ENCODE measurements at places on chromosomes 2 and 18.

DNA sequence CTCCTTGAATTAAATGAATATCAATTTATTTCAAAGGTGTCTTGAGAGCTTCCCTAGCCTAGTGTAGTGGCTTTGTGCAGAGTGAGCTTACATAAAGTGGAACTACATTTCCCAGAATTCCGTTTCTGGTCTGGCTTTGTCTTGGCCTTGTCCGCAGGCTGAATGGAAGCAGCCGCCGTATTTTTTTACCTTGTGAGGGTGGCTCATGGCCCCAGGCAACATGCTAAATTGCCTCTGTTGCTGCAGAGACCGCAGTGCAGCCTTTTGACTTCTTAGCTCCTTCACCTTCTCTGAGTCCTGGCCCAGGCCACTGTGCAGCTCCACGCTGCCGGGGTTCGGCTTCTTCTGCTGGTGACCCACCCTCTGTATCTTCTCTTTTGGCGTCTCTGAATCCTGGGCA lies 114.8 kb upstream of the SLC38A11 start:
- no peaks in the 10 kb centered on the region for H3K4me1 ChIP-seq
- no peaks in the 10 kb centered on the region for H3K36me3 ChIP-seq
- H3K4me3 ChIP-seq = no peak overlapping the region
- no peak for DNase-seq

- no peak overlapping the region for H3K4me3 ChIP-seq
- H3K36me3 ChIP-seq = no peaks in the 10 kb centered on the region
Observed at GRCh38 chr2:10032746-10033105, 10.6 kb upstream of the KLF11 start.

- H3K4me3 ChIP-seq = no peak overlapping the region
- no peaks in the 10 kb centered on the region for H3K27me3 ChIP-seq
- no peaks in the 10 kb centered on the region for H3K36me3 ChIP-seq
- peaks cover 16% of the 10 kb centered on the region for H3K4me1 ChIP-seq
Observed at GRCh38 chr18:76668546-76668945, 153.8 kb upstream of the ZNF236 start.

- no peak for DNase-seq
- H3K27ac ChIP-seq = no peak overlapping the region
- no peaks in the 10 kb centered on the region for H3K4me1 ChIP-seq
- no peak overlapping the region for H3K4me3 ChIP-seq
- H3K36me3 ChIP-seq = no peaks in the 10 kb centered on the region
Observed at GRCh38 chr2:151161821-151162551, 99.7 kb downstream of the RBM43 start.

GRCh38 chr2:174682578-174683391 lies 81.5 kb downstream of the CHRNA1 start:
- peak; percentile 75 for DNase-seq
- peak overlapping the region; percentile 81 for H3K4me3 ChIP-seq
- H3K27me3 ChIP-seq = no peaks in the 10 kb centered on the region
- H3K36me3 ChIP-seq = no peaks in the 10 kb centered on the region
- H3K27ac ChIP-seq = peak overlapping the region; percentile 82

DNA sequence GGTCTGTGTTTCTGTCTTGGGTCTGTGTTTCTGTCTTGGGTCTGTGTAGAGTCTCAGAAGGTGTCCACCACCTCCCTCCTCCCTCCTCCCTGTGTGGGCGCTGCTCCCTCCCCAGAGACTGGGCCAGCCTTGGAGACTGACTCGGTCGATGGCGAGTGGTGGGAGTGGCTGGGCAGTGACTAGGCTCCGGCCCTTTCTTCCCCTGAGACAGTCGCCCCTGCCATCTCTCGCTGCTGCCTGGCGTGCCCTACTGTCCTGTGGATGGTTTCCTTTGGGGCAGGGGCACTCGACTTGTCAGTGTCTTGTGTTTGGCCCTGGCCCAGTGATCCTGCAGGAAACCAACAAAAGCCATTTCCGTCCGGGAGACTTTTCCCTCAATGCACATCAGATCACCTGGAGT lies 215.8 kb downstream of the NDUFA10 start:
- no peak overlapping the region for H3K4me3 ChIP-seq
- no peaks in the 10 kb centered on the region for H3K36me3 ChIP-seq
- H3K27me3 ChIP-seq = no peaks in the 10 kb centered on the region
- no peak for DNase-seq

DNA sequence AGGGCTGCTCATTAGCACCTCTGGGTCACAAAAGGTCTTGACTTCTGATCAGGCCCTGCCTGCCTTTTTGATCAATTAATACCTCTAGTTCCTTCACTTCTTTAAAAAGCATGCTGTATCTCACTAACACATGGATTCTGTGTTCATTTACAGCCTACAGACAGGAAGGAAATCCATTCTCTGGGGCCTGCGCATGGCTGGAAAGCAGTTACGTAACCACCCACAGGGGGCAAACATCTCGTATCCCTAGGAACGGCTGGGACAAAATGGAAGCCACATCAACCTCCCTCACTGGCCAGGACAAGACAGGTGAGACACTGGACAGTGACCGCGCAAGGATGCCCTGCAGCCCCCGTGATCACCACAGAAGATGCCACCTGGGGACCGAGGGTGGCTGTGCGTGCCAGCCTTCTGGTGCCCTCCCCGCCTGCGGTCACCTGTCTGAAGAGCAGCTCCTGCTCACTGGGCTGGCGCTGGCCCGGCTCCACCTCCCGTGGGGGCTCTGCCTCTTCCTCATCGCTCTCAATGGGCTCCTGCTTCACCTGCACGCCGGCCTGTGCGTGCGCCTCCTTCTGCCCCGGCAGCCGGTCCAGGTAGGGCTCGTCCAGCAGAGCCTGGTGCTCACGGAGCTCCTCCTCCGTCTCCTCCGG lies 266.9 kb downstream of the TWIST2 start:
- H3K27ac ChIP-seq = no peak overlapping the region
- no peak for DNase-seq
- H3K4me1 ChIP-seq = peaks cover 38% of the 10 kb centered on the region
- no peak overlapping the region for H3K4me3 ChIP-seq
- no peaks in the 10 kb centered on the region for H3K36me3 ChIP-seq

GRCh38 chr2:53865962-53866361 lies 6.2 kb upstream of the GPR75 start:
- no peak for DNase-seq
- H3K36me3 ChIP-seq = no peaks in the 10 kb centered on the region
- H3K4me3 ChIP-seq = no peak overlapping the region
- no peaks in the 10 kb centered on the region for H3K4me1 ChIP-seq

DNA sequence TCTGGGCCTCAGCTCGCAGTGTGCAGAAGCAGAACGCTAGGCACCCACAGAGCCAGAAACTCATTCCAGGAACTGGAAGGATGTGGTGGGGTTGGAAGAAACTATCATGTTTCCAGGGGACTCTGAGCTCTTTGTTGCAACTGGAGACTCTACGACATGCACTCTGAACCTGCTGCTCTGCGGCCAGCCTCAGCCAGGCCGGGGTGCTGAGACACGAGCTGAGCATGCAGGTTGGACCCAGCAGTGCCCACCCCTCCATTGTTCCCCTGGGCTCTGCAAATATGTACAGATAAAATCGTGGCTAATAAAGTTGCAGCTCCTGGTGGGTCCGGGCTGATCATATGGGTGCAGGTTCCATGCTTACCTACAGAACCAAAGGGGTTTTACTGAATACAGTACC lies 37.6 kb upstream of the ARL4C start:
- H3K27ac ChIP-seq = no peak overlapping the region
- H3K27me3 ChIP-seq = no peaks in the 10 kb centered on the region
- no peaks in the 10 kb centered on the region for H3K4me1 ChIP-seq

GRCh38 chr2:230244211-230244610 lies 18.7 kb downstream of the SP140 start:
- no peak for DNase-seq
- no peaks in the 10 kb centered on the region for H3K4me1 ChIP-seq
- H3K27ac ChIP-seq = no peak overlapping the region
- no peaks in the 10 kb centered on the region for H3K36me3 ChIP-seq

DNA sequence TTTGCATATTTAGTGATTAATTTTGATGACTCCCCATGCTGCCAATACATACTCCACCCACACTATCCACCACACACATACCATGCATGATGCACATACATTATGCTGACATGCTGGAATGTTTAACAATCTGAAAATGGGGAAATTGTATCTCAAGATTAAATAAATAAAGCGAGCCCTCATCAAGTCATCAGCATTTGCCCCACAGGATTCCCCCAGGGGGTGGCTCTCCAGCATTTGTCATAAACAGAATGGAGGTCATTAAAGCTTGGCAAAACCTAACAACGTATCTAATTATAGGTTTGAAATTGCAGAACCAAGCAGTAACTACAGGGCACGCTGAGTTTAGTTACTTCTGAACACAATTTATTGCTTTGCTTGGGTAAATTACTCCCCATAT lies 141.2 kb upstream of the TACR1 start:
- no peaks in the 10 kb centered on the region for H3K27me3 ChIP-seq
- H3K4me1 ChIP-seq = no peaks in the 10 kb centered on the region
- H3K4me3 ChIP-seq = no peak overlapping the region
- DNase-seq = no peak
- H3K27ac ChIP-seq = no peak overlapping the region
- H3K36me3 ChIP-seq = no peaks in the 10 kb centered on the region

DNA sequence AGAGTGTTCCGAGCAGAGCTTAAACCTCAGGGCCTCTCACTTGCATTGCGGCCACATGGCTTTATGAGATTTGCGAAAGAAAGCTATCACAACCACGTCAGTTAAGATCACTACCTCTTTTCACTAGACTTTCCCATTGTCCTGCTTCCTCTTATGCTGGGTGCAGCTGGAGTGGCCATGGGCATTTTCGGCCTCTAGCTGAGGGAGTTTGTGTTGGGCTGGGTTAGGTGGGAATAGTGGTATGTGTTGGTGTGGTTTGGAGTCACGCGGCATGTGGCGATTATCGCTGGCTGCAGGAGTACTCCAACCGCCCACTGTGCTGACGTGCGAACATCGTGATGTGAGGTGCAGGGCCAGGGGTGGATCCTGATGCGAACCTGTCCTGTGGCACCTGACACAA lies 27.1 kb downstream of the RALB start:
- H3K4me1 ChIP-seq = no peaks in the 10 kb centered on the region
- H3K4me3 ChIP-seq = no peak overlapping the region
- H3K27me3 ChIP-seq = no peaks in the 10 kb centered on the region
- H3K36me3 ChIP-seq = no peaks in the 10 kb centered on the region
- no peak overlapping the region for H3K27ac ChIP-seq

DNA sequence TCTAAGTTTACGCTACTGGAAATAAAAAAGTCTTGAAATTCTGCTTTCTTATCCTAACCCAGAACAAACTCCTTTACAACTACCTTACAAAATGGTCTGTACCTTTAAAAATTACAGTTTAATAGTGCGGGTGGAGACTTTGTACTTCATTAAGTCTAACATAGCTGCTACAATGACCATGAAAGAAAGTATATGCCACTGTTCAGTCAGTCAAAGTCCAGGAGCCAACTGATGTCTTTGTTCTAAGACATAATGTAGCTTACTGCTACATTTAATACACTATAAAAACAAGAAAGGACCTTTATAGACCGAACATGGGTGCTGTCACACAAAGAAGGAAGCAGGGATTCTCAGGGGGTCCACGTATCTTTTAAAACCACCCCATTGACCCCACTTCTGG lies 36.0 kb downstream of the IWS1 start:
- no peaks in the 10 kb centered on the region for H3K27me3 ChIP-seq
- no peak overlapping the region for H3K27ac ChIP-seq
- no peak for DNase-seq
- no peaks in the 10 kb centered on the region for H3K4me1 ChIP-seq

DNA sequence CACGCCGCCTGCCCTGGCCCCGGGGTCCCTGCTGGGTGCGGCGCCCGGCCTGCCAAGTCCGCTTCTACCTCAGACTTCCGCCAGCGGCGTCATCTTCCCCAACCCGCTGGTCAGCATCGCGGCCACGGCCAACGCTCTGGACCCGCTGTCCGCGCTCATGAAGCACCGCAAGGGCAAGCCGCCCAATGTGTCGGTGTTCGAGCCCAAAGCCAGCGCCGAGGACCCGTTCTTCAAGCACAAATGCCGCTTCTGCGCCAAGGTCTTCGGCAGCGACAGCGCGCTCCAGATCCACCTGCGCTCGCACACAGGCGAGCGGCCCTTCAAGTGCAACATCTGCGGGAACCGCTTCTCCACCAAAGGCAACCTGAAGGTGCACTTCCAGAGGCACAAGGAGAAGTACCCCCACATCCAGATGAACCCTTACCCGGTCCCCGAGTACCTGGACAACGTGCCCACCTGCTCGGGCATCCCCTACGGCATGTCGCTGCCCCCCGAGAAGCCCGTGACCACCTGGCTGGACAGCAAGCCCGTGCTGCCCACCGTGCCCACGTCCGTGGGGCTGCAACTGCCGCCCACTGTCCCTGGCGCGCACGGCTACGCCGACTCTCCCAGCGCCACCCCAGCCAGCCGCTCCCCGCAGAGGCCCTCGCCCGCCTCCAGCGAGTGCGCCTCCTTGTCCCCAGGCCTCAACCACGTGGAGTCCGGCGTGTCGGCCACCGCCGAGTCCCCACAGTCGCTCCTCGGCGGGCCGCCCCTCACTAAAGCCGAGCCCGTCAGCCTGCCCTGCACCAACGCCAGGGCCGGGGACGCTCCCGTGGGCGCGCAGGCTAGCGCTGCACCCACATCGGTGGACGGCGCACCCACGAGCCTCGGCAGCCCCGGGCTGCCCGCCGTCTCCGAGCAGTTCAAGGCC lies 13.7 kb downstream of the SALL3 start:
- no peak overlapping the region for H3K4me3 ChIP-seq
- no peaks in the 10 kb centered on the region for H3K27me3 ChIP-seq
- H3K36me3 ChIP-seq = no peaks in the 10 kb centered on the region
- no peaks in the 10 kb centered on the region for H3K4me1 ChIP-seq
- H3K27ac ChIP-seq = no peak overlapping the region

DNA sequence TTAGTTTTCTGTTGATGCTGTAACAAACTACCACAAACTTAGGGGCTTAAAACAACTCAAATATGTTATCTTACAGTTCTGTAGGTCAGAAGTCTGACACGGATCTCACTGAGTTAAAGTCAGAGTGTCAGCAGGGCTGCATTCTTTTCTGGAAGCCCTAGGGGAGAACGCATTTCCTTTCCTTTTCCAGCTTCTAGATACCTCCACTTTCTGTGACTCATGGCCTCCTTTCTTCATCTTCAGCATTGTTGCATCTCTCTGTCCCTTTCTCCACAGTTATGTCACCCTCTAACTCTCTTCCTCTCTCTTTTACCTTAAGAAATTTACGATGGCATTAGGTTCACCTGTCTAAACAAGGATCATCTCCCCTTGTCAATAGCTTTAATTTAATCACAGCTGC lies 13.3 kb upstream of the PPP4R1 start:
- no peaks in the 10 kb centered on the region for H3K27me3 ChIP-seq
- H3K4me3 ChIP-seq = no peak overlapping the region
- no peak for DNase-seq
- H3K27ac ChIP-seq = no peak overlapping the region

All from testis (tissue), 5 donors.